ENCODE measurements at places on chromosomes 7 and 10. TPM values are rescaled to one million over a fixed set of nuclear protein-coding genes. Genes with fewer than 3 reads are reported as not detected.

Gene CYP26C1
- 0.35 TPM for total RNA-seq

Gene MORN4
- total RNA-seq, result 3.5 TPM

Gene GOLGA7B
- not detected for total RNA-seq

Gene CCNY
- total RNA-seq, result 84.6 TPM

Gene PIP
- 1.1 TPM for total RNA-seq

Gene KIAA1217
- 15.6 TPM for total RNA-seq

Gene SLC16A9
- total RNA-seq, result 1.8 TPM

Gene LIPF
- total RNA-seq, result not detected

Gene GJD4
- total RNA-seq, result not detected

Gene SPDYE9
- not detected for total RNA-seq

Gene ACBD7
- total RNA-seq, result 0.41 TPM

DNA sequence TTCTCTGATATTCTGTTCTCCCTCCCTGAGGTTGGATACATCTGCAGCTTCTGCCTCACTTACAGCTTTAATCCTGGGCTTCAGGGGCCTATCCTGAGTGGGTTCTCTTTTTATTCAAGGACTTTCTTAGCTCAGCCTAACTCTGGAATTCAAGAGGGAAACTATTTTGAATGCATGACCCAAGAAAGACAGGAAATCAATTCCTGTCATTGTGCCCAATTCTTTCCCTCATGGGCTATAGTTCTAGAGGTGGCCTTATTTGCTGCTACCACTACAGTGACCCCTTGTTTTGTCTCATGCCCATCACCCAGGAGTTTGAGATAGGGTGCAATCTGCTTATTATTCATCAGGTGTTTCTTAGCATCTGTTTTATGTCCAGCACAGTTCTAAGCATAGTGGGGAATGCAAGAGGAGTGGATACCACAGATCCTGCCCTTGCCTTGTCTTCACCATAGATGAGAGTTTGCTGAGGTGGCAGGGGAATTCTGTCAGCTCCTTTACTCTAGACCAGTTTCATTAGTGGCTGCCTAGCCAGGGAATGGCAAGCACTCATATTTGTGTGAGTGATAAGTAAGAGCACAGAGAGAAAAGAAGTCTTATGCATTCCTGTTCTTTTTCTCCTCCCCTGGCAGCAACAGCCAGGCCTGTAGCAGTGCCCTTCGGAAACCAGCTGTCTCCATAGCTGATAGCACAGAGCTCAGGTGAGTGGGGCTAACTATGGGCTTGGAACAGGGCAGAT, 19.4 kb downstream of the STRIP2 start:
- H3K4me1 ChIP-seq, result no peaks in the 10 kb centered on the region
- no peak overlapping the region for H3K4me3 ChIP-seq
- H3K27me3 ChIP-seq, result no peaks in the 10 kb centered on the region
- no peak overlapping the region for H3K27ac ChIP-seq
- H3K36me3 ChIP-seq, result no peaks in the 10 kb centered on the region

DNA sequence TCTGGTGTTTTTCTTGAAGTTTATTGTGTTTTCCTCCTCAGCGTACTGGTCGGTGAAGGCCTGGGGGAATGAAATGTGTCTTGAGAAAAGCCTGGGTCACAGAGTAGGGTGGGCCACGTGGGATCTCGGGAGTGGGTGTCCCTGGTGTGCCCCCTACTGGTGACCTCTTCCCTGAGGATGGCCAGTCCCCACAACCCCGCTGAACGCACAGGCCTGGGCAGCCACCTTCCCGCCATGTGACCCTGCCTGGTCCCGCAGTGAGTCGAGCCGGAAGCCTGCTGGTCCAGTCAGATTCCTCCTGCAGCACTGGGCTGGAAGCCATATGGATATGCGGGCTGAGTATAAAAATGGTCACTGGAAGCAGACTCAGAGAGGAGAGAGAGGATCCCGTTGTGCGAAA, 52.9 kb upstream of the GNA12 start:
- no peak for DNase-seq
- peaks cover 9% of the 10 kb centered on the region for H3K4me1 ChIP-seq
- no peak overlapping the region for H3K27ac ChIP-seq
- no peaks in the 10 kb centered on the region for H3K36me3 ChIP-seq
- H3K4me3 ChIP-seq, result no peak overlapping the region
- H3K27me3 ChIP-seq, result no peaks in the 10 kb centered on the region

DNA sequence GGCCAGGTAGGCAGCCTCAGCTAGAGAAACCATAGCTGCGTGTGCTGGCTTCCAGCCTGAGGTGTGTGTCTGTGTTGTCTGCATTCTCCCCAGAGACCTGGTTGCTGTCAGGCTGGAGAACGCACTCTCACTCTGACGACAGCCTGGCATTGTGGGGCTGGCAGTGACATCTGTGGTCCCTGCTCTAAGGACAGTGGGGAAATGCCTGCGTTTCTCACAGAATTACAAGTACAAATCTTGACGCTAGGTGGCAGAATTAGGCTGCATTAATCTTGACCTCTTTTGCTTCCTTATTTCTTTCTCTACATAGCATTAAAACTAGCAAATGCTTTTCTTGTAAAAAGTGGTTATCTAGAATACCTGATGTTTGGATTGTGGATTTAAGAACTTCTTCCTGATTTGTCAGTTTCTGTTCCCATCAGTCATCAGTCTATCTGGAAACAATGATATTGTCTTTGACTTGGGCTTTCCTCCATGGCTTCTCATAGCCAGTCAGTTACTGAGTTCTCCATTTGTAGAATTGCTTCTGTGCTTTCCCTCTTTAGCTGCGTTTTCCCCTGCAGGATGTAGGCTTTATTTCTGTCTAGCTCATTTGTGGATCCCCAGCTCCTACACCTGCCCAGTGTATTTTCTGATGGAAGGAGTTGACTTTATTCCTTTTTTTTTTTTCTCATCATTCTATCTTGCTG, 86.0 kb downstream of the FANK1 start:
- no peak for DNase-seq
- no peaks in the 10 kb centered on the region for H3K36me3 ChIP-seq
- H3K4me1 ChIP-seq, result no peaks in the 10 kb centered on the region
- no peak overlapping the region for H3K27ac ChIP-seq

GRCh38 chr7:4527988-4528636, 154.0 kb upstream of the FOXK1 start:
- no peaks in the 10 kb centered on the region for H3K27me3 ChIP-seq
- H3K4me1 ChIP-seq, result no peaks in the 10 kb centered on the region
- H3K27ac ChIP-seq, result no peak overlapping the region
- H3K36me3 ChIP-seq, result no peaks in the 10 kb centered on the region

GRCh38 chr10:17764142-17764541, 12.1 kb downstream of the TMEM236 start:
- no peaks in the 10 kb centered on the region for H3K27me3 ChIP-seq
- H3K4me1 ChIP-seq, result no peaks in the 10 kb centered on the region
- H3K27ac ChIP-seq, result no peak overlapping the region
- no peak for DNase-seq
- H3K4me3 ChIP-seq, result no peak overlapping the region
- no peaks in the 10 kb centered on the region for H3K36me3 ChIP-seq

- peaks cover 19% of the 10 kb centered on the region for H3K4me1 ChIP-seq
- H3K36me3 ChIP-seq, result no peaks in the 10 kb centered on the region
- peak overlapping the region; percentile 29 for H3K27ac ChIP-seq
These were observed 295.0 kb upstream of the LYZL1 start for GRCh38 chr10:28993861-28994260.

GRCh38 chr7:51428217-51428887, 111.7 kb upstream of the COBL start:
- no peak overlapping the region for H3K27ac ChIP-seq
- H3K4me1 ChIP-seq, result no peaks in the 10 kb centered on the region
- DNase-seq, result no peak
- no peaks in the 10 kb centered on the region for H3K27me3 ChIP-seq
- no peaks in the 10 kb centered on the region for H3K36me3 ChIP-seq

DNA sequence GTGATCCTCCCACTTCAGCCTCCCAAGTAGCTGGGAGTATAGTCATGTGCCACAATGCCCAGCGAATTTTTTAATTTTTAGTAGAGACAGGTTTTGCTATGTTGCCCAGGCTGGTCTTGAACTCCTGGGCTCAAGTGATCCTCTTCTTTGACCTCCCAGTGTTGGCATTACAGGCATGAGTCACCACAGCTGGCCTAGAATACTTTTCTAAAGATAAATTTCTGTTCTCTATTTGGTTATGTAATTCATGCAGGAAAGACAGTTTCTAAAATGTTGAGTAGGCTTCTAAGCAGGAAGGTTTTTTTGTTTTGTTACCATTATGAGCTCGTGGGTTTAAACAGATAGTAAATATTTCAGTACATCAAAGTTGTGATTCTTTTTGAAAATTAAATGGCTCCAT, 5.0 kb downstream of the RBAK start:
- H3K36me3 ChIP-seq, result peaks cover 31% of the 10 kb centered on the region
- no peaks in the 10 kb centered on the region for H3K27me3 ChIP-seq
- H3K4me3 ChIP-seq, result no peak overlapping the region
- no peak for DNase-seq
- no peak overlapping the region for H3K27ac ChIP-seq

DNA sequence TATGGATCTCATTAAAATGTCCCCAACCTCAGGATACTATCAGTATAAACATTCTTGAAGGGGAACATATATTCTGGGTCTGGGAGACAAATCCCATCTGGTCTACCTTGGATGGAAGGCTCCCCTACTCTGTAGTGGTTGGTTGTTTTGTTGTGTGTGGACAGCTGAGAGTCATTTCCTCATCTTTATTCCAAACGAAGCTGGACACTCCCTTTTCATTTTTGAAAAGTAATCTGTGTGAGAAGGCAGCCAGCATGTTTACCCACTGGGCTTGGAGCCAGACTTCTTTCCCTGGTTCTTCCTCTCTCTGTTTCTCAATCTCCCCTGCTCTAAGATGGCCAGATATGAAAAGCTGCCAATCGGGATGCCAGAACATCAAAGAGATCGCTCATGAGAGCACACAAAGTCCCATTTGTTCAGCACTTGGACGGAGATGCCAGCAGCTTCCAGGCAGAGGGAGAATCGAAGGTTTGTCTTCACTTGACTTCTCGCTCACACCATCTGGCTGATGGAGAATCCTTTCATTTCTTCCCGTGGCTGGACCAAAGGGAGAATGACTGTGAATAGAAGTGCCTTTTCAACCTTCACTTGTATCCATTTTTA, 108.1 kb upstream of the AGR3 start:
- no peaks in the 10 kb centered on the region for H3K36me3 ChIP-seq
- H3K27me3 ChIP-seq, result no peaks in the 10 kb centered on the region
- peak; percentile 10 for DNase-seq
- H3K4me1 ChIP-seq, result peaks cover 8% of the 10 kb centered on the region
- no peak overlapping the region for H3K27ac ChIP-seq
- H3K4me3 ChIP-seq, result peak overlapping the region; percentile 48

DNA sequence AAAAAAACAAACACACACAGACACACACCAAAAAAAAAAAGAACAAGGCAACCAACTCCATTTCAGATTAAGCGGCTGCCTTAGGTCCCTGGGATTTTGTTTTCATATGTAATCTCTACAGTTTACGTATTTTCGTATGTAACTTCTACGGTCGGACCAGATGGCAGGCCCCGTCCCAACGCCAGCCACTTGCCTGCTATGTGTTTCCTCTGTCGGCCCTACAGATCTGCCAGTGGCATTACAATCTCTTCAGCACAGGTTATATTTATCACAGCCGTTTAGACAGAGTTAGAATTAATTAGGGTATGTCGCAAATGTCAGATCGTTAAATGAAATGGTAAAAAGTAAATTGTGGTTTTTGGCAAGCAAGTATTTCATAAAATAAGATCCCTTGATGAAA, 99.3 kb downstream of the DNAJB6 start:
- H3K4me1 ChIP-seq, result peaks cover 5% of the 10 kb centered on the region
- no peaks in the 10 kb centered on the region for H3K36me3 ChIP-seq
- H3K4me3 ChIP-seq, result no peak overlapping the region
- H3K27me3 ChIP-seq, result no peaks in the 10 kb centered on the region
- H3K27ac ChIP-seq, result no peak overlapping the region

DNA sequence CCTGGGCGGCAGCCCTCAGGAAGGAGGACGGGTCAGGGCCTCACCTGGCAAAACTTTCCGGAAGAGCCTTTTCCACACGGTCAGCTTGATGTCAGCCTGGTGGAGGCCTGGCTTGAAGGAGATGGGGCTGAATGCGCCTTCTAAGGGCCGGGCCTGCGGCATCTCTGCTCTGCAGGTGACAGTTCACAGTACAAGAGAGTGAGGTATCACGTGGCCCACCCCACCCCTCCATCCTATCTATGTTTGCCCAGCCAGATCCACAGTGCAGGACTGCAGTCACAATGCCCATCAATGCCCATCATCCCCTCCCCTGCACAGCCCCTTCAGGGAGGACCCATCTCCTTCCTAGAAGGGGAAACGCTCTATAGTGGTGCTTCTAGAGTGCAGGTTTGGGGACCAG, 7.9 kb upstream of the NSUN5 start:
- no peaks in the 10 kb centered on the region for H3K36me3 ChIP-seq
- no peaks in the 10 kb centered on the region for H3K4me1 ChIP-seq
- no peak overlapping the region for H3K4me3 ChIP-seq

DNA sequence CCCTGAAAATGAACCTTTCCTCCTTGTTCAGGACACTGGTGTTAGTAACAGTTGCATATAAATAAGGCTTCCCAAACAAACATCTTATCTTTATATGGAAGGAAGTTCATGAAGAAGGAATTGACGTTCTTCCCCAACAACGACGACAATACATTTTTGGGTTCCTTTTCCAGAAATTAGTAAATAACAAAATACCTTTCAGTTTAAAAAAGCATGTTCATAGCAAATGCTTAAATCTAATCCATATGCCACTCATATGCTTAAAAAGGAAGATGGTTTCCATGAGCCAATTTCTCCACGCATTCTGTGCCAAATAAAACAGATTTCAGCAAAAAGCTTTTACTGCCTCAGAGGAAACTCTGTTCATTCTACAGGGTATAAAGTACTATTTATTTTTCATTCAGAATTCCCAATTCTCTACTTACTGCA, 182.6 kb downstream of the COBL start:
- no peaks in the 10 kb centered on the region for H3K27me3 ChIP-seq
- DNase-seq, result no peak
- no peak overlapping the region for H3K27ac ChIP-seq
- H3K36me3 ChIP-seq, result no peaks in the 10 kb centered on the region

- no peaks in the 10 kb centered on the region for H3K4me1 ChIP-seq
- H3K4me3 ChIP-seq, result peak overlapping the region; percentile 62
- H3K36me3 ChIP-seq, result no peaks in the 10 kb centered on the region
- H3K27me3 ChIP-seq, result no peaks in the 10 kb centered on the region
- no peak overlapping the region for H3K27ac ChIP-seq
These were observed 277.6 kb downstream of the GATA3 start for GRCh38 chr10:8331896-8332729.

GRCh38 chr7:1644341-1645070, 25.6 kb upstream of the ELFN1 start:
- peaks cover 3% of the 10 kb centered on the region for H3K27me3 ChIP-seq
- H3K4me3 ChIP-seq, result no peak overlapping the region
- H3K4me1 ChIP-seq, result peaks cover 24% of the 10 kb centered on the region
- no peak for DNase-seq
- H3K36me3 ChIP-seq, result no peaks in the 10 kb centered on the region

DNA sequence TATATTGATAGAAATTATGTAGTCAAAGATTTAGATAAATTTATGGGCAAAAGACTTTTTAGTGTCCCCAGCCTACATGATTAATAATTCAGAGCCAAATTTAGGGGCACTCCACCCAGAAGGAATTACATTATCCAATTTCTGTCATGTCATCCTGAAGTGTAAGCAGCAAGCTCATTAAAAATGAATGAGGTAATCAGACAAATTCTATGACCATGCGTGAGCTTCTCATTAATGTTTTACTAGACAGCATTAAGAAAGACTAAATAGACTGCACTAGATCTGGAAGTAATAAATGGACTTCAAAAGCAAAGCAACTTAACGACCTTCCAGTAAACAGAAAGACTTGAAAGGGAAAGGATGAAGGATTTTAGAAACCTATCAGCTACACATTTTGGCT, 22.7 kb upstream of the TRUB1 start:
- no peaks in the 10 kb centered on the region for H3K27me3 ChIP-seq
- no peaks in the 10 kb centered on the region for H3K36me3 ChIP-seq
- no peaks in the 10 kb centered on the region for H3K4me1 ChIP-seq
- no peak overlapping the region for H3K4me3 ChIP-seq
- DNase-seq, result no peak
